Spleen (tissue), 13 donors: ENCODE measurements at places on chromosomes 2 and 18.

GRCh38 chr18:61948281-61948741 lies 55.5 kb upstream of the RNF152 start:
- no peak overlapping the region for H3K4me3 ChIP-seq
- DNase-seq = no peak

- H3K27me3 ChIP-seq = no peaks in the 10 kb centered on the region
- no peak overlapping the region for H3K27ac ChIP-seq
- H3K36me3 ChIP-seq = no peaks in the 10 kb centered on the region
- H3K4me3 ChIP-seq = no peak overlapping the region
Observed at GRCh38 chr2:141439524-141439923, 691.3 kb downstream of the LRP1B start.

- H3K4me3 ChIP-seq = no peak overlapping the region
- peak overlapping the region; percentile 90 for H3K27ac ChIP-seq
- H3K4me1 ChIP-seq = peaks cover 65% of the 10 kb centered on the region
- H3K27me3 ChIP-seq = no peaks in the 10 kb centered on the region
Observed at GRCh38 chr18:63162271-63163014, 157.1 kb downstream of the BCL2 start.

DNA sequence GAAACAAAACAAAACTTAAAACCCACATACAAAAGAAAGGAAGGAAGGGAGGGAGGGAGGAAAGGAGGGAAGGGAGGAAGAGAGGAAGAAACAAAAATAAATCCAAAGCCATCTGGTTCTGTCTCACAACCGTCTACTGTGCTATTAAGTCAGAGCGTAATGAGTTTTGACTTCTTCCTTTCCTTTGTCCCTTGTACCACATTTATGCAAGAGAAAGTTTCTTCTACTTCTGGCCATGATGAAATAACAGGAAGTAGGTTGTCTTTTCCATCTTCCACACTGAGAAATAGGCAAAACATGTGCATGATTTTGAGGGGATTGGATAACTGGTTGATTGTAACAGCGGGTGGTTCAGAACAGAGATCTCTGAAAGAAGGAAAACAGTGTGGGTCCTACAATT lies 121.4 kb downstream of the CTAGE1 start:
- H3K4me1 ChIP-seq = no peaks in the 10 kb centered on the region
- no peaks in the 10 kb centered on the region for H3K36me3 ChIP-seq
- no peak overlapping the region for H3K4me3 ChIP-seq
- no peak for DNase-seq
- H3K27ac ChIP-seq = no peak overlapping the region

DNA sequence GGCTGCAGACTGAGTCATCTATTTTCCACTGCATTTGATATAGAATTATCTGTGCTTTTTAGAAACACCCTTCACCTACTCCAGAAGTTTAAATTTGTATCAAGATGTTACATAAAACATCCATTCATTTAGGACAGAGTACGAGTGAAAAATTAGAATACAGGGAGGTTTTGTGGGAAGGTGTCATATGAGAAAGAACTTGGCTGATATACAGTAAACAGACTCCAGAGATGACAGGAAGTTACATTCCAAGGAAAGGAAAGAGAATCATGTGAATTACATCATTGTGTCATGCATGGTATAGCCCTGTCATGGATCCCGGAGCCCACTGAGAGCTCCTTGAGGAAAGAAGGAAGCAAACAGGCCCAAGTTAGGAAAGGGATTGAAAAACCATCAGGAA lies 341.5 kb upstream of the PKDCC start:
- no peaks in the 10 kb centered on the region for H3K36me3 ChIP-seq
- no peak overlapping the region for H3K27ac ChIP-seq
- no peaks in the 10 kb centered on the region for H3K27me3 ChIP-seq
- H3K4me1 ChIP-seq = no peaks in the 10 kb centered on the region
- H3K4me3 ChIP-seq = no peak overlapping the region

GRCh38 chr2:136032817-136033535 lies 47.5 kb upstream of the DARS1 start:
- H3K27ac ChIP-seq = no peak overlapping the region
- H3K4me3 ChIP-seq = no peak overlapping the region
- no peaks in the 10 kb centered on the region for H3K4me1 ChIP-seq
- H3K36me3 ChIP-seq = no peaks in the 10 kb centered on the region

- no peak overlapping the region for H3K27ac ChIP-seq
- H3K4me1 ChIP-seq = no peaks in the 10 kb centered on the region
- DNase-seq = no peak
- no peak overlapping the region for H3K4me3 ChIP-seq
Observed at GRCh38 chr18:45571195-45571594, 44.1 kb upstream of the SLC14A2 start.
